Mesenteric fat pad (tissue), 1 donor: ENCODE measurements at places on chromosomes 2 and 18. TPM values are rescaled to one million over a fixed set of nuclear protein-coding genes. Genes with fewer than 3 reads are reported as not detected.

DNA sequence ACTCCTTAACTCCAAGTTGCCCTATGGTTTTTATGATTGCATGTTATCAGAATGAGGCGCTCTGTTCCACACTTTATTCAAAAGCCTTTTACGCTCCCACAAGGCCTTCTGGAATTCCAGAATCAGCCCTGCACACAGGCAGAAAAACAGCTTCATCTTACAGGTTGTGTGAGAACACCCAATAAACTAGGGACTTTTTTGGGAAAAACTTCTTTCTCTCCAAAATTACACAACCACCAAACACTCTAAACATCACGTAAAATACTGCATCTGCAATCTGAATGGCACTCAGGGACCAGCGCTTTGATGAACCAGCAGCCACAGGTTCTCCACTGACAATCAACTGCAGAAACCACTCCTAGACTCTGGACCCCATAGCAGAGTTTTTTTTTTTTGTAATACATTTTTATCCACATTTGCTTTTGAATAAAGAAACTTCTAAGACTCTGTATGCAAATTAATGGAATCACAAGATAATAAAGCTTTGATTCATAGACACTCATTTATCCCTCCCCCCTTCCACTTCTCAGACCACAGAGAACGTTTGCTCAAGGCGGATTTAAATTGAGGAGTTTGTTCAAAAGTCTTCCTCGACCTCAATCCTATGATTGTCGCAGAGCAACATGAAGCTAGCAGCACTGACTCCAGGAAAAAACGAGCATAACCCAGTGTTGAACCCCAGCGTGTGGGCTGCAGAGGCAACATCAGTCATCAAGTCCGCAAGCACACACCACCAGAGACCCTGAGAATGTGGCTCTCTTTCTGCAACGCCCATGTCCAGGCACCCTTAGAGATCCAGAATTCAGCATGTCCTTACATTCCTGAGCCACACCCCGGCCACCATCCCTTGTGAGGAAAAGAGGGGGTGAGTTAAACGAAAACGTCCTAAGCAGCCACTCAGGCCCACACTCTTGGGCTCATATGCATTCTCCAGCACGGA lies 116.5 kb downstream of the MBP start:
- no peak for DNase-seq

DNA sequence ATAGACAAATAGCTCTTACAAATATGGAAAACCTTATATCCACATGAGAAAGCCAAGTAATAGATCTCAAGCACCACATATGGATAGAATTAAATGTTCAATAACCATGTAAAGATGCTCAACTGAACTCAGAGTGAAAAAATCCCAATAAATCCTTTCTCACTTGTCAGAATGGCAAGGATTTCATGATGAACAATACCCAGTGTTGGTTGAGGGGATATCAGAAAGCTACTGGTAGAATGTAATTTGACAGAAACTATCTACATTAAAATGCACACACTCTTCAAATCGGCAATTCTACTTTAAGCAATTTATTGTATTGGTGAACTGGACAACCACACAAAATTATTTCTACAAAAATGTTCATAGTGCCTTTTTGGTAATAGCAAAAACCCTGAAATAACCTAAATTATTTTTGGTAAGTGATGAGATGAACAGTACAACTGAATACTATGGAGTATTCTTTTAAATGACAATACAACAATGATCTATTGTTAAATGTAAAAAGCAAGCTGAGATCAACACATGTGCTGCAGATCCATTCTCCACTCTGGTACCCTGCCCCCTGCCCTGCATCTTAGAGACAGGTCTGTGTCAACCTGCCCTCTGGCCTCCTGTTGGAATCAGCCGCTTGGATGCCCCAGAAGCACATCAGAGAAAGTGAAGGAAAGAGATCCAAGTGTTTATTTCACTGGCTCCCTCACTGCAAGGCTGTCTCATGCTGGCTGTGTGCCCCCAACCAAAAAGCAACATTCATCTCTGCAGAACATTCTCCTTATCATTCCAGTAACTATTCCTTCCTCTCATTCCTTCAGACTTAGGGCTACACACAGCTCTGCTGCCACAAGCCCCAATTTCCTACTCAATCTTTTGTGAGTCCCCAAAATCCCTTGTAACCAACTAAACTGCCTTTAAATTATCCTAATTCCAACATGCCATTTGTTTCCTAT lies 442.5 kb downstream of the LRATD1 start:
- no peak for DNase-seq

The KCNG2 gene
- 0.51 TPM for total RNA-seq

DNA sequence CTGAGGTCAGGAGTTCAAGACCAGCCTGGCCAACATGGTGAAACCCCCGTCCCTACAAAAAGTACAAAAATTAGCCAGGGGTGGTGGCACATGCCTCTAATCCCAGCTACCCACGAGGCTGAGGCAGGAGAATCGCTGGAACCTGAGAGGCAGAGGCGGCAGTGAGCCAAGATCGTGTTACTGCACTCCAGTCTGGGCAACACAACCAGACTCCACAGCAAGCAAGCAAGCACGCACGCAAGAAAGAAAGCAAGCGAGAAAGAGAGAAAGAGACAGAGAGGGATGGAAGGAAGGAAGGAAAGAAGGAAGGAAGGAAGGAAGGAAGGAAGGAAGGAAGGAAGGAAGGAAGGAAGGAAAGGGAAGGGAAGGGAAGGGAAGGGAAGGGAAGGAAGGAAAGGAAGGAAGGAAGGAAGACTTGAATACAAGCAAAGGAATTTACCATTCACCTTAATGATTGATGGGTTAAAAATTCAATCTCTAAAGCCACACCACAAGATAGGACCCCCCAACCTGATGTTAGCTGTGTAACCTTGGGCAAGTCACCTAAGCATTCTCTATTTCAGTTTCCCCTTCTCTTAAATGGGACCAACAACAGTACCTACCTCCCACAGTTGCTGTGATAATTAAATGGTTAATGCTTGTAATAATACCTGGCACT lies 181.7 kb downstream of the ATAD2B start:
- no peak for DNase-seq

- no peak for DNase-seq
Observed at GRCh38 chr2:50620783-50621182, 411.1 kb downstream of the NRXN1 start.

- no peak for DNase-seq
Observed at GRCh38 chr18:31557446-31557845, 34.2 kb upstream of the TTR start.

The NEUROD1 gene
- not detected for total RNA-seq

DNA sequence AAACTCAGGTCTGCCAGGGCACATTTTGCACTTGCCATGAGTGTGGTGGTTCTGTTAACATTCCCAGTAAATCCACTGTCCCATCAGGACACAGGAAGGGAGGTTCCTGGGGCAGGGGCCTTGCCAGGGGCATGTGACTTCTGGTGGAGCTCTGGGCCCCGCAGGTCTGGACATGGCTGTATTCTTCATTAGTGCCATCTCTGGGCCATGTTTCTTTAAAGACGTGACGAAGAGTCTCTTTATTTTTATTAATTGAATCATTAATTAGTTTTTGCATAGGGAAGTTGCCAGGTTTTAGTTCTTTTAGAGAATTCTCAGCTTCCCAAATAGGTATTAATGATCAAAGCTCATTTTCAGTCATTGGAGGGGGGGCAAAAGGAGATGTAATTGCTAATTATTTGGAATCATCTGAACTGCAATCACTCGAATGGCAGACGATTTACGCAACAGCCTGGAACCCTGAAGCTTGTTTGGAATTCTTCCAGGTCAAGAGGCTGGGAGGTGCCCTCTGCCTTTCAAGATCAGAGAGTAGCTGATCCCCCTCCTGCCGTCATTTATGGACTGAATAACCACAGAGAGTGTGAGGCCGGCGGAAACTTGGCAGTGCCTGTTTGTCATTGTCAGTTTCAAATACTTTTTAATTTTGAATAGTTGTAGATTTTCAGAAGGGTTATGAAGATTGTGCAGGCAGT lies 106.2 kb downstream of the RTP5 start:
- DNase-seq: peak; percentile 68

- no peak for DNase-seq
Observed at GRCh38 chr2:108288534-108289106, at the start of gene SULT1C2. TSS of gene SULT1C2 (plus strand) at chr2:108288895. CDS start at chr2:108293668, 4,773 bp downstream.

GRCh38 chr2:55460562-55460961 lies 40.9 kb upstream of the CCDC88A start:
- DNase-seq: no peak

GRCh38 chr2:39648580-39648979 lies 17.1 kb upstream of the TMEM178A start:
- no peak for DNase-seq

GRCh38 chr2:17162713-17163112 lies 355.5 kb downstream of the RAD51AP2 start:
- no peak for DNase-seq

GRCh38 chr2:9342659-9343058 lies 80.7 kb downstream of the ITGB1BP1 start:
- DNase-seq: no peak

GRCh38 chr18:76259711-76260110 lies 235.3 kb downstream of the ZNF516 start:
- no peak for DNase-seq
